ENCODE measurements at places on chromosomes 2 and 18. TPM values are rescaled to one million over a fixed set of nuclear protein-coding genes. Genes with fewer than 3 reads are reported as not detected.

DNA sequence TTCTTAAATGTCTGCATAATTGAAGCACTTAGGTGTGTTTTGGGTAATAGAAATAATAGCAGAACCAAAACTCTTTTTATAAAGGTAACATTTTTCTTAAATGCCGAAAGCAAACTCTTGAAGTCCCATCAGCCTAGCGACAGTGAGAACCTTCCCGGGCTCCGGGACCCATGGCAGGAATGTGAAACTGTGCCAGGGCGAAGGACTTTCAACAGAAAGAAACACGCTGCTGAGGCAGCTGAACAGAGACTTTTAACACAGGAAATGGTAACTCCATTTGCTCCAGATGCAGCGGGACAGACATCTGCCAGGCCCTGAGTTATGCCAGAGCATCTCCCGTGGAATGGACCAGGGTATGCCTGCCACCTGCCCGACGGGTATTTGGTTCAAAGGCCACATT, 34.3 kb downstream of the SALL3 start:
- DNase-seq, result no peak

Gene GALNT13
- polyA plus RNA-seq, result 4.6 TPM

DNA sequence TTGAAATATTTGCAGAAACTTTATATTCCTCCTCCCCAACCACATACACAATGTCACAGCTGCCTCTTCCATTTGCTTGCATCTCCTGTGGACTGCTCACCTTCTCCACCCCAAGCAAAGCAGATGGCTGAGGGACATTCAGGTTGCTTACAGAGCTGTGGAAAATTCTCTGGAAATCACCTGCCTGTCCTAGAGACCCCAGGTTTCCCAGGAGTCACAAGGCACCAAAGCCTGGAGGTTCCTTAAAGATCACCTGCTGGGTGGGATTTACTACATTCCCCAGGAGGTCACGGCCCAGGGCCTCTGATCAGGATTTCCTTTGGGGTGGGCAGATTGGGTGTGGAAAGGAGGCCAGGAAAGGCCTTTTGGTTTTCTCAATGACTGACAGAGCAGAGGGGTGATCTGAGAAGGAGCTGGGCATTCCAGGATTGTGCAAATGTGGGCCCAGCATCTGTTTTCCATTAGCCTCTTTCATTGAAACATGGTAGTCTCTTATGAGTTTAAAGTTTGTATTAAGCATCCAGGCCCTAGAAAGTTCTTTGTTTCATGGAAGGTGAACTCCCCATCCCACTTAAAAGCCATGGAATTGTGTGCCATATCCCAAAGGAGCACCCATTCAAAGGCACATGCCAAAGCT, 410.7 kb upstream of the TNP1 start:
- DNase-seq, result no peak

DNA sequence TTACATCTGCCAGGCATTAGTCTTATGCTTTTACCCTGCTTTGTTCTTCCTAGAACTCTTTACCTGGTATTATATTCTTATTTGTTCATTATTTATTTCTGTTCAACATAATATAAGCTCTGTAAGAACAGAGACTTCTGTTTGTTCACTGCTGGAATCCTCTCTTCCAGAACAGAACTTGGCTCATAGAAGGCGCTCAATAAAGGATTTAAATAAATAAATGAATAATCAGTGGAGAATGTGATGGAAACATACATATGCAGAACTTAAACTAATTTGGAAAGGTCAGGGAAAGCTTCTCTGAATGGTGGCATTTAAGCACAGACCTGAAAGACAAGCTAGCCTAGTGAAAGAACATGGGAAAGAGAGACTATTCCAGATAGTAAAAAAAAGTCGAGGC, 24.3 kb downstream of the NCKAP1 start:
- DNase-seq, result no peak

- DNase-seq, result no peak
Measured at GRCh38 chr2:133652398-133652797, 84.1 kb upstream of the NCKAP5 start.

Gene VIL1
- 0.11 TPM for polyA plus RNA-seq

GRCh38 chr2:71682341-71682740, 229.0 kb downstream of the DYSF start:
- DNase-seq, result peak; percentile 20

Gene UNC80
- 0.02 TPM for polyA plus RNA-seq

Gene THADA
- 10.6 TPM for polyA plus RNA-seq

GRCh38 chr2:123915380-123915779, 109.7 kb upstream of the CNTNAP5 start:
- no peak for DNase-seq

GRCh38 chr2:67879586-67880290, 183.1 kb downstream of the C1D start:
- no peak for DNase-seq

DNA sequence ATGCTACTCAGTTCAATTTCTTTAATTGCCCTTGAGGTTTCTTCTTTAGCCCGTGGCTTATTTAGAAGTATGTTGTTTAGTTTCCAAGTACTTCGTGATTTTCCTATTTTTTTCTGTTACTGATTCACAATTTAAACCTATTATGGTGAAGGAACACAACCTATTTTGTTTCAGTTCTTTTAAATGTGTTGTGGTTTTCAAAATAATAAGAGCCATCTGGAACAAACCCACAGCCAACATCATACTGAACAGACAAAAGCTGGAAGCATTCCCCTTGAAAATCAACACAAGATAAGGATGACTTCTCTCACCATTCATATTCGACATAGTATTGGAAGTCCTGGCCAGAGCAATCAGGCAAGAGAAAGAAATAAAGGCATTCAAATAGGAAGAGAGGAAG, 155.2 kb downstream of the GALNT1 start:
- no peak for DNase-seq

DNA sequence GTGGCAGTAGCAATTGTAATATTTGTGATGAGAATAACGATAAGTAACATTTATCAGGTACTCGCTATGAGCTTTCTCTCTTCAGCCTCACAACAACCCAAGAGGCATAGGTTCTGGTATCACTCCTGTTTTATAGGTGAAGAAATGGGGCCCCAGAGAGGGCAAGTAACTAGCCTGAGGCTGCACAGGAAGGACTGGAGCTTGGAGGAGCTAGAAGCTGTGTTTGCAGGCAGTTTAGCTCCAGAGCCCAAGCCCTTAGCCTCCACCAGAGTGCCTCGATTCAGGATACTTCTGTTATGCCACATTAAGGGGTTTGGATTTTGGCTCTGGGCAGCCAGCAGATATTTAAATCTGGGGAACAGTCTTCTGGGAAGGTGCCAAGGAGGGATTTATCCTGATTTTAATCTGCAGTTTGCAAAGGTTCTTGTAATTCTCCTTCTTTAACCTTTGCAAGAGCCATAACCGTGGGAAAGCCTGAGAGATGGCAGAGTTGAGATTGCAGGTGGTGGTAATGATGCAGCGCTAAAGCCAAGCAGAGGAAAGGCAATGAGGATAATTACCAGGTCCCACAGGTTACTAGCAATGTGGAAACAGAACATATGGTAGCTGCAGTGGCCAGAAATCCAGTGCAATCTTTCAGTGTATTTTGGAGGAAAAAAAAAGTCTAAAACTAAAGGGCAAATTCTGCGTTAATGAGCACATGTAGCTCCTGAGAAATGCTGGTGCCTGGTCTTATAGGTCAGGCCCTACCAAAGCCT, 9.1 kb downstream of the MOCOS start:
- DNase-seq, result no peak

GRCh38 chr2:88615822-88616221, 11.4 kb downstream of the EIF2AK3 start:
- DNase-seq, result no peak

Gene TMEM247
- polyA plus RNA-seq, result not detected

Gene ESPNL
- polyA plus RNA-seq, result 0.79 TPM

- DNase-seq, result no peak
Measured at GRCh38 chr2:48230834-48231233, 299.1 kb upstream of the STON1 start.

- DNase-seq, result no peak
Measured at GRCh38 chr2:134233728-134234136, 20.1 kb upstream of the MGAT5 start.

DNA sequence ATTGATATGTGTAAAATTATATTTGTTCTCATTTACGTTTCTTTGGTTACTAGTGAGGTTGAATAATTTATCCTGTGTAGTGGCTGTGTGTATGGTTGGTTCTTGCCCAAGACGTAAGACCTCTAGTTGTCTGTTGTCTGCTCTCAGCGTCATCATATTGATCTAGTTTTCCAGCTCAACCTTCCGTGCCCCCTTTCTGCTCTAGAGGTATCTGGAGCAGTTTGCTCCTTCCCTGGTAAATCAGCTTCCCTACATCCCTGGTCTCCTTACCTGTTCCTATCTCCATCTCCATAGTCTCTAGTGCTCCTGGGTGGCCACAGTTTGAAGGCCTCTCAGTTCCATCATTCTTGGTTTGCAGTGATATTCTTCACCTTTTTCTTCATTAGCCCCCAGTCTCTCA, 1.2 kb downstream of the SMYD5 start:
- DNase-seq, result no peak

GRCh38 chr2:231063347-231063746, 6.7 kb downstream of the PSMD1 start:
- no peak for DNase-seq

DNA sequence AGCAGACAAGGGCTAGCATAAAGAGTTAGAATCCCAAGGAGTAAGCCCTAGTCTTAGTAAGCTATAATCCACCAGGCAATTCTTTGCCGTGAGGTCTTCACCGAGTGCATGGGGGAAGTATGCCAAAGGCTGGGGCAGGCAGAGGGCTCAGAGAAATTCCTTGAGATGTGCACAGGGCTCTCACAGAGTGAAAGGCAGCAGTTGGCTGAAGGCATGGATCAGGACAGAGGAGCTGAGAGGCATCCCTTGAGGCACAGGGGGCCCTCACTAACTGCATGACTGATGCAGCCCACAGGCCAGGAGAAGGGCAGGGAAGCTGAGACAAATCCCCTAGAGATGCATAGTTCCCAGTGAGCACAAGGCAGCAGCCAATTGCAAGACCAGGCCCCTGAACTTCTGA, 34.1 kb downstream of the PTH2R start:
- DNase-seq, result no peak

DNA sequence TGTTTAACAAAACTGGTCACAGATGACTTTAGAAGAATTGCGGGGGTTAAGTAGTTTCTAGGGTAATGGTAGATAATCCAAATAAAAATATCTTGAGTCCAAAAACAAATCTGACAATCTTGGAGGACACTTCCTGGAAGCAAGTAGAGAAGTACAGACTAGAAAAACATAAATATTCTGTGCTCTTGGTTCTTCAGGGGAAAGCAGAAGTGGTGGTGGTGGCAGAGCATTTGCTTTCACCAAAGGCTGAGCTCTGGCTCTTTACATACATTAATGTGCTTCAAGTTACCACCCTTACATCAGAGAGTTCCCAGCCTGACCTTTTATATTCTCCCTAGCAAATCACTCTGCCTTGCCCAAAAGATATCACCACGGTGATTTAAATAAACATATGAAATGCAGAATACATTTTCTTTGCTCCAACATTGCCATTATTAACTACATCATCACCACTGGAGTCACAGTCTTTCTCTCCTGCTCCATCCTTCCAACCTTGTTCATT, 15.3 kb downstream of the PDE11A start:
- no peak for DNase-seq

- DNase-seq, result no peak
Measured at GRCh38 chr18:3524706-3525105, 74.7 kb downstream of the TGIF1 start.

Gene KLHL30
- polyA plus RNA-seq, result 15.9 TPM

Gene ADCYAP1
- polyA plus RNA-seq, result 0.02 TPM

GRCh38 chr18:2522112-2522511, 49.2 kb downstream of the METTL4 start:
- DNase-seq, result no peak

DNA sequence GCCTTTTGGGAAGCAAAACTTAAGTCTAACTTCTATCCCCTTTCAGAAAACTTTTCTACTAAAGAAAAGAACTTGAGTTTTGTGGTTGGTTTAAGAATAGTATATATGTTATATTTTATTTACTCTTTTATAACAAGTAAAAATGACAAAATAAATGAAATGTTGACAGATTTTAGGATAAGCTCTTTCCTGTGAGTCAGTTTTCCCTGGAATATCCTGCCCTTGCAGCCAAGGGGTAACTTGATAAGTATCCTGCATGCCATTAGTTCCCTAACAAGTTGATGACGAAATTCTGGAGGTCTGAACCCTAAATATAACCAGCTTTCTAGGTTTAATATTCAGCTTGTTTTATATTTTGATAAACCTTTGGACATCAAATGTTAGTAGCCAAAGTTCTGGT, 7.3 kb upstream of the HTR2B start:
- no peak for DNase-seq

Gene TLX2
- polyA plus RNA-seq, result 0.05 TPM

DNA sequence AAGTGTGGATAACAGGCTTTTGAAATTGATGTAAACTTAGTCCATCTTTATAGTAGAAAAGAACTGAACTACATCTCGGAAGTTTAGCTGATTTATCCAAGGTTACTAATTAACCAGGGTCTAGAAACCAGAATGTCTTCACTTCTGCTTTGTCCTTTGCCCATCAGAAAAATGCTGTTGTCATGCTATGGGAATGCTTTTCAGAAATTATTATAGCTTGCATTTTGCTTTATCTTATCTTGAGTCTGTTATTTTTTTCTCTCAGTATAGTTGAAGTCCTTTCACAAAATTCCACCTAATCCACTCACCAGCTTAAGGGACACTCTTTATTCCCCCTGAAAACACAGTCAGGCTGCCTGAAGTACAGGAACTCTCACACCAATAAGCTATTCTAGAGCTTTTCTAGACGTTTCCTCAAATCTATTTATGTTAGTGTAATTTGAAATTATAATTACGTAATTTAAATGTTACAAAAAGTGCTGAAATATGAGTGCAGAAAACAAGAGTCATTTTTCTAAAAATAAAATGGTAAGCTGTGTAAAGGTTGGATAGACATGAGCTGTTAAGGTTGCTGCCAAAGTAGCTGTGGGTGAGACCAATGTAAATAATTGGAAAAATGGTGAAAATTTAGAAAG, 456.3 kb downstream of the TGIF1 start:
- DNase-seq, result no peak

- no peak for DNase-seq
Measured at GRCh38 chr2:216315802-216316603, 56.3 kb downstream of the MARCHF4 start.

Gene CNTNAP5
- polyA plus RNA-seq, result not detected

GRCh38 chr2:240252872-240253511, 112.5 kb upstream of the OTOS start:
- DNase-seq, result peak; percentile 33

- DNase-seq, result peak; percentile 71
Measured at GRCh38 chr2:96470636-96471035, 34.5 kb downstream of the NEURL3 start.

- no peak for DNase-seq
Measured at GRCh38 chr2:54599326-54599710, 124.1 kb upstream of the EML6 start.
